Inflammatory macrophage (primary cell): ENCODE measurements at places on chromosomes 11 and 22.

- no peak for DNase-seq
Measured at GRCh38 chr11:925158-925495, 543 bp upstream of the AP2A2 start.

DNA sequence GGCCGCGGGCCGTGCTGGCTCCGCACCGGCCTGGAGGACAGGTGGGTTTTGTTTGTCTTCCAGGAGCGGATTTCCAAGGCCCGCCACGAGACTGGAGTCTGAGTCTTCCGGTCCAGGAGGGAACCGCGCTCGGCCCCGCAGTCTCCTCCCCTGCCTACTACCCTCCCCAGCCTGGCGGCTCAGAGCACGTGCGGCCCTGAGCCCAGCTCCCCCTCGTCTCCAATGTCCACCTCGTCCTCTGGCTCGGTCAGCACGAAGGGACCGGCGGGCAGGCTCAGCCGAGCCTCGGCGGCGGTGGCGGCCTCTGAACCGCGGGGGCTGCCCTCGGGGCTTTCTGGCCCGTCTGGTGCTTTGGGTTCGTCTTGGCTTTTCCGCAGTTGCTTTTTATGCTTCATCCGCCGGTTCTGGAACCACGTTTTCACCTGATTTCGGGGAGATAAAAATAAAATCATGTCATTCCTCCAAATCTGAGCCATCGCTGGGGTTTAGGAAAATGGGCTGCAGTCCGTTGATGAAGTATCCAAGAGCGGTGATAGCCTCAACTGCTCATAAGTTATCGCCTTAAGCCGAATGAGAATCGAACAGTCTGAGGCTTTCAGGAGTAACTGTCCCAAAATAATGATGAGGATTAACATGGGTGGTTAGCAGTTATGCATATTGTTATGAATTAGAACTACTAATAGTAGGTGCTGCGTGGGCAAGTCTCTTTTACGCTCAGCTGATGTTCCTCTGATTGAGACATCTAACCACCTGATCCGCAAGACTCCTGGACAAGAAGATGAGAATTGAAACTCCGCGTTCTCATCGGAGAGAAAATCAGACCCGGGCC, 4.0 kb downstream of the BSX start:
- no peak for DNase-seq

DNA sequence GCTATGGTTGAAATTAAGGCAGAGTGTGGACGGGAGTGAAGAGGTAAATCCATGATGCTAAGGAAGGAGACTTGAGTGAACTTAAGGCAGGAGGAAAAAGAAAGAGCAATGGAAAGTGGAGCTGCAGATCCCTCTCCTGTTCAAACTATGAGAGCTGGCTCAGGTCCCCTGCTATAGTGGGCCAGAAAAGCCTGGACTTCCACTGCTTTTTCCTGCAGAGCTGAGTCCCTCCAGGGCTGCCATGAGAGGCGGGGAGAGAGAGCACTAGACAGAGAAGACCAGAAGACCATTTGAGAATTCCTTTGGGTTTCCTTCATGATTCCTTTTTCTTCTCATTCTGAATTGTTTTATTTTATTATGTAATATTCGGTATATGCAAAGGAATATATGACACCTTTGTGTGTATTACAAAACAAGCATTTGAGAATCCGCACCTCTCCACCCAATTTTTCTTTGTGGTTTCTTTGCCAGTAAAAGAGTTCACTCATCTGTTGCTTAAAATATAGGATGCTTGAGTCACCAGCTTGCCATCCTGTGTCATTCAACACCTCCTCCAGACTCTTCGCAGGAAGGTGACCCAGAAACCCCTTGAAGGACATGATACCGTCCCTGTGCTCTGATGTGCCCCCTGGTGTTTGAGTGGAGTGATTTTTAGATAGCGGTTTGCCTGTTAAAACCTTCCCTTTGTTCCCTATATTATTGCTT, 24.4 kb downstream of the SREBF2 start:
- peak; percentile 64 for DNase-seq

DNA sequence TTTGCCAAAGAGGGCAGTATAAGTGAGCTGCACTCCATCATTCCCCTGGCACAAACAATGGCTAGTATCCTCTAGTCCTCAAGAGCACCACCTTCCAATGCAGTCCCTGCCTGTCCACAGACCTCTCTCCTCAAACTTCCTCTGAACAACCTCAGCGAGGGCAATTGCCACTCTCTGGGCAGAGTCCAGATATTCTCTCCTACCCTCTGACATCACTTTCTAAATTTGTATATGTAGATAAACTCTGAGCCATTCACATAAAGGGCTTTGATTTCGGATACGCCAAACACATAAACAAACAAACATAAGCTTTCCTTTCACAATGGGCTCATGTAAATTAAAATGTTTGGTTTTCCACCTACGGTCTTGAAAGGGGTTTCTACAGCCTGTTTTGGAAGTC, 3.0 kb upstream of the SLC43A3 start:
- no peak for DNase-seq

DNA sequence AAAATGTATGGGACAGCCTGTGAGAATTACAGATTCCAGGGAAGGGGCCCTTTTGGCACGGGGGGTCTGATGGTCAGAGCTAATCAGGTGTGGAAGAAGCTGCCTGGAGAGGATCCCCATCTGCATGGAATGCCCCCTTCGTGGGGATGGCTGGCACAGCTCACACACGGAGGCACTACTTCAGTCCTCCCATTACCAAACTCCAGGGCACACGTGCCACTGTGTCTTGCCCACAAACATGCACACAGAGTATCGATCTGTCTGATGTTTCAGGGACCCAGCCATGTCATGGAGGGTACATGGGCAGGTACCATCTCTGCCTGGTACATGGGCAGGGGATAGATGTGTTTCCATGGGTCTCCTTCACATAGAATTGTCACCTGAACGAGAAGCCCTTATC, 14.7 kb downstream of the KCNQ1OT1 start:
- no peak for DNase-seq

DNA sequence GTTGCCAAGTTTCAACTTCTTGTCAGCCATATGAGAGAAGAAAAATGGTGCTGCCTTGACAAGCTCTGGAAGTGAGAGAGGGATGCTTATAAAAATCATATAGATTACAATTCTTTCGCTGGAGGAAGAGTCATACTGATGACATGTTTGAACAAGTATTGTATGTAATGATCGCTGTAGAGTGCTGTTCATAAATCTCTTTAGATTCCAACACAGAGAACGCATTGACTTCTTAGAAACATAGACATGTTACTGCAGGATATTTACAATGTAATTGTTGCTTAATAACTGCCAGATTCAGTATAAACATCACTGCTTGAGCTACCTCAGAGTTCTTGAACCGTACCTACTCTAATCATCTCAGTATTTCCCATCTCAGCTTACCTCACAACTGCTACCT, 571.6 kb downstream of the LUZP2 start:
- no peak for DNase-seq

DNA sequence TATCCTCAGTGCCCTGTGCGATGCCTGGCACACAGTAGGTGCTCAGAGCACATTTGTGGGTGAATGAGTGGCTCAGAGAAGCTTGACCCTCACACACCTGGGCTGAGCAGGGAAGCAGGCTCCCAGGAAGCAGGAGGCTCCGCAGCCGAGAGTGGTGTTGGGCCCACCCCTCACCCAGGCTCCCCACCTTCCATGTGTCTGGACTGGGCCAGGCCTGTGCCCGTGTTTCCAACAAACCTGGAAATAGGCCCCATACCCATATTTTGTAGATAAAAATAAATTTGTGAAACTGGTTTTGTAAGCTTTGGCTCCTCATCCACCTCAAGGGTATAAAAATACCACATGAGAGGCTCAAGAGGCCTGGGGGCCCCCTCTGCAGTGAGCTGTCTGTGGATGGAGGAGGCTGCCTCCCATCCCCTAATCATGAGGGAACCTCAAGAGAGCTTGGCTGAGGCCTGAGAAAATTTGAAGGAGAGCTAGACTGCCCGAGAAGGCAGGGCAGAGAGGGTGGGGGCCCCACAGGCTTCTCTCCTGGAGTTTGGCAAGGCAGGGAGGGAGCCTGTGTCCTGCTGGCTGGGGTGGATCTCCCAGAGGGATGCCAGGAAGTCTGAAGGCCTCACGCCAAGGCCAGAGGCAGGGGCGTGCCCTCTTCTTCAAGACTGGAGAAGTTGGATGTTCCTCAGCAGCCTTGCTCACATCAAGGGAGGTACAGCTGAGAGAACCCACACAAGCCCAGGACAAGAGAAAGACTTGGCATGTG, 147.0 kb upstream of the NECTIN1 start:
- DNase-seq, result no peak

GRCh38 chr11:125314276-125315078, 149.9 kb downstream of the PKNOX2 start:
- no peak for DNase-seq
